ENCODE measurements at places on chromosomes 1 and 21. TPM values are rescaled to one million over a fixed set of nuclear protein-coding genes. Genes with fewer than 3 reads are reported as not detected.

- DNase-seq = peak; percentile 88
These were observed 5.4 kb upstream of the LAMC2 start for GRCh38 chr1:183180634-183181056.

The GSTM3 gene
- 30.3 TPM for total RNA-seq

The MCOLN3 gene
- total RNA-seq = 11.6 TPM

DNA sequence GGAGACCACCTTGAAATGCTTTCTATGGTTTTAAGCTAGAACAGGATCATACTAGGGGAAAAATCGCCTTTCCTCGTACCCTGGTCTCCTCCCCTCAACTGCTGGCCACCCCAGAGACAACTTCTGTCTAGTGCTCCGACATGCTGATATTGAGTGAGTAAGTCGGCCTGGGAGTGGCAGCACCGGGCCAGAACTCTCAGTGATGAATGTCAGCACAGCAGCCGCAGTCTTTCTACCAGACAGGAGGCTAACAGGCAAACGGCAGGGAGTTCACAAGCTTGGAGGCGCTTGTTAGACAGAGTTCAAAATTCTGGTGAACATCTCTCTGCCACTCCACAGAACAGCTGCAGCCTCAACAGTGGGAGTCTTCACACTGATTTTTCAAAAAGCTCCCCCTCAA lies 716.9 kb downstream of the ADGRL2 start:
- no peak for DNase-seq

DNA sequence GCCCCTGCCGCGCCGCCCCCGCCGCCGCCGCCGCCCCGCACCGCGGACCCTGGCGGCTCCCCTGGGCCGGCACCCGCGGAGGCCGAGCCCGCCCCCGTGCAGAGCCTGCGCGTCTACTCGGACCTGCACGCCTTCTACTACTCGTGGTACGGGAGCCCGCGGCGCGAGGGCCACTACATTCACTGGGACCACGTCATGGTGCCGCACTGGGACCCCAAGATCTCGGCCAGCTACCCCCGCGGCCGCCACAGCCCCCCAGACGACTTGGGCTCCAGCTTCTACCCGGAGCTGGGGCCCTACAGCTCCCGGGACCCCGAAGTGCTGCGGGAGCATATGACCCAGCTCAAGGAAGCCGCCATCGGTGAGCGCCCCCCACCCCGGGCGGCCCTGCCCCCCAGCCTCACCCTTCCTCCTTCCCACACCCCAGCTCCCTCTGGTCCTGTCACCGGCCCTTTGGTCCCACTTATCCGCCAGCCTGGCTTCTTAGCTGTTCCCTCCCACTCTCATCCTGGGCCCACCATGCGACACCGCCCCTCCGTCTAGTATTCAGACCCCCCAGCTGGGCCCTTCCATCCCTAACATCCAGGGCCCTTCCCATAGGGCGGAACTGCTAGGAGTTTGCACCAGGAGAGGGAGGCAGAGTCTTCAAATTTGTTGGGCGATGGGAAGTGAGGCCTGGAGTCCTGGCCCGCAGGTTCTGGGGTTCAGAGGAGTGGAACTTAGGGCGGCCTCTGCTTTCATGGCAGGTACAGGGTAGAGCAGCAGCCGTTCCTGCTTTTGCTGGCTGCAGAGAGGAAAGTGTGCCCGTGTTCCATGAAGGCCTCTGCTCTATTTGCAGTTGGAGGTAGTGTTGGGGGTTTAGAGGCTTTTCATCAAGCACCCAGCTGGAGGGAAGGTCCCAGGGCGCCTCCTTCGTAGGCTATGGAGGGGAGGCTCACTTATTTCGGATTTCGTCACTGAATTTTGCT lies 1.0 kb downstream of the MANEAL start:
- no peak for DNase-seq

The LCE1C gene
- total RNA-seq = not detected
